Foreskin keratinocyte (primary cell): ENCODE measurements at places on chromosomes 2 and 18.

- DNase-seq: peak; percentile 56
These were observed at the start of gene SLC16A14 for GRCh38 chr2:230068651-230069055. TSS of gene SLC16A14 (minus strand) at chr2:230068924. CDS start at chr2:230059352, 9,572 bp downstream.

DNA sequence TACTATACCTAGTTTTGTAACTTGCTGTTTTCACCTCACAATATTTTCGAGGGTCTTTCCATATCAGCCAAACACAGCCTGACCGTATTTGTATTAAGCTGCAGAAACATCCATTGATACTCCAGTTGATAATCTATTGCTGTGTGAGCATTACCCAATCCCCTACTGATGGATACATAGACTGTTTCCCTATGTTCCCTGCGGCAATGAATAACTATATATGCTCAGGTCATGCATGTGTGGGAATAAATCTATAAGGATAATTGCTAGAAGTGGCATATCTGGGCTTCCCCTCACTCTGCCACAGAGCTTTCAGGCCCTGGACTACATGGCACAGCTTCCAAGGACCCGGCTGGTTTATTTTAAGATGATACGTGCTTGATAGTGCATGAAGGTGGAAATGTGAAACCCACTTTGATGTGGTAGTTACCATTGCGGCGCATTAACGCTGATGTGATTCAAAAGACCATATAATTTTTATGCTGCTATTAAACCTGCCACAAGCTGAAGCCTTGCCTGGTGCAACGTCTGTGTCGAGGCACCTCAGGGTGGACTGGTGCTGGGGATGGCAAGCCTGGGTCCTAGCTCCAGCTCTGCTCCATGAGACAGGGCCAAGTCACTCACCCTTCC is 130.8 kb upstream of the MSH6 start:
- no peak for DNase-seq

GRCh38 chr2:216911886-216912285 is 52.0 kb upstream of the TNP1 start:
- no peak for DNase-seq

DNA sequence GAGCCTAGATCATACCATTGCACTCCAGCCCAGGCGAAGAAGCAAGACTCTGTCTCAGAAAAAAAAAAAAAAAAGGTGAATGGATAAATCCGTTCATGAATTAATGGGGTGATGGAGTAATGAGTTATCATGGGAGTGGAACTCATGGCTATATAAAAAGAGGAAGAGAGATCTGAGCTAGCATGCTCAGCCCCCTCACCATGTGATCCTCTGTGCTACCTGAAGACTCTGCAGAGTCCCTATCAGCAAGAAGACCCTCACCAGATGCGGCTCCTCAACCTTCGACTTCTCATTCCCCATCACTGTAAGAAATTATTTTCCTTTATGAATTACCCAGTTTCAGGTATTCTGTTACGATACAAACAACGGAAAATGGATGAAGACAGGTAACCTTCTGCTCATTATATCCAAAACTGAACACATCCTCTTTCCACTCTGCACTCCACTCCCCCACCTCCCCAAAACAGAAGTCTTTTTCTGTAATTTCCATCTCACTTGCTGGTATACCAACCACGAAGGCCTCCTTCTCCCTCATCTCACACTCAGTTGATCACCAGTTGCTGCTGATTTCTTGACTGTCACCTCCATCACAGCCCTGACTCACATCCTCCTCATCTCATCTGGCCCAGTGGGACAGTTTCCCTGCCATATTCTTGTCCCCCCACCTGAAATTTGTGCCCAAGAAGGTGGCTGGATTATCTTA is 8.8 kb downstream of the RETREG2 start:
- DNase-seq: no peak

DNA sequence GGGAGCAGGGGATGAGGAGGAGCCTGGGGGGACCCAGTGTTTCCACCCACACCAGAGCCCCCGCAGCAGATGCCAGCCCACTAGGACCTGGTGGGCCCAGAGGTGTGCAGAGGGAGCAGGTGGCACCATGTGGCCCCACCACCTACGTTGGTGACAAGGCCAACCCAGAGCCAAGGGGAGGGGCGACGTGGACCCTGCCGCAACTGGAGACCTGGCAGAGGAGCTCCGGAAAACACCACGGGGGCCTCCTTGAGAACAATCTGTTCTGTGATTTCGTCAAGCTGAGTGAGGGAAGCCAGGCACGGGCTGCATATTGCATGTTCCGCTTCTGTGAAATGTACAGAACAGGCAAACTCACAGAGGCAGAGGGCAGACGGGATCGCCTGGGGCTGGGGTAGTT is 49.1 kb upstream of the GPC1 start:
- DNase-seq: no peak

- DNase-seq: no peak
These were observed 31.1 kb upstream of the PPP1R1C start for GRCh38 chr2:181954538-181954883.

DNA sequence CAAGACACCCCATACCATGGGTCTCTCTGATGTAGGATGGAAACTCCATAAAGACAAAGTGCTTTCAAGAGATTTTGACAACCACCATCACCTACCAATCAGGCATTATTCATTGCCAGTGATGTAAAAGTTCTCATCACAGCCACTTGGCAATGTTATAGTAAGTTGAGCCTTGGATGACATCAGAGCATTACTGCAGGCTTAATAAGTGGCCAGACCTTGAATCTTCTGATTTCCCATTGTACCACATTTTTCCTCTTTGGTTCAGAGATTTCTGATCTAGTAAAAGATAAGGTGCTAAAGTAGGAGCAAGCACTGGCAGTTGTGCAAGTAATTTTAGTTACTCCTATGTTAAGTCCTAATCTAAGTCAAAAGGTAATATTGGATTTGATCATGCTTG is 36.5 kb downstream of the OSR1 start:
- DNase-seq: no peak

- no peak for DNase-seq
These were observed 706 bp upstream of the BCL11A start for GRCh38 chr2:60554074-60554645.

- DNase-seq: no peak
These were observed 5.8 kb upstream of the PROM2 start for GRCh38 chr2:95268211-95269035.

DNA sequence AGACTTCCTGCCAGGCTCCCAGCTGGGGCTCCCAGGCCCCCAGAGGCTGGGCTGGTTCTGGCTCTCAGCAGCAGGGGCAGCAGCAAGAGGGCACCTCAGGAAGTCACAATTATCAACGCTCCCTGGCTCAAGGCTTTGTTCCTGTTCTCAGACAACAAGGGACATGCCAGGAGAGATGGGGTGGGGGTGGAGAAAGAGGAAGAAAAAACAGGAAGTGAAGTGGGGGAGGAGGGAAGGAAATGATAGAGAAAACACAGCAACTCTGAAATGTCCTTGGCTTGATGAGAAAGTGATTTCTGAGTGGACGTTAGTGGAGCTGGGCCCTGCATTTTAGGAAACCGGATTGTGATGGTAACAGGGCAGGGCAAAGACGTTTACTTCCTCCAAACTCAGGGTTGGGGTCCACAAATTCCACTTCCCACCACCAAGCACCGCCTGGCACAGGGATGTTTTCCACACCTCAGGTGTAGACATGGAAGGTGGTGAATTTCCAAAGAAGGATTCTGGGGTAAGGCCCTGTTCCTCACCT is 40.4 kb downstream of the CYRIA start:
- DNase-seq: no peak

GRCh38 chr2:233065954-233066470 is 5.9 kb downstream of the INPP5D start:
- no peak for DNase-seq

DNA sequence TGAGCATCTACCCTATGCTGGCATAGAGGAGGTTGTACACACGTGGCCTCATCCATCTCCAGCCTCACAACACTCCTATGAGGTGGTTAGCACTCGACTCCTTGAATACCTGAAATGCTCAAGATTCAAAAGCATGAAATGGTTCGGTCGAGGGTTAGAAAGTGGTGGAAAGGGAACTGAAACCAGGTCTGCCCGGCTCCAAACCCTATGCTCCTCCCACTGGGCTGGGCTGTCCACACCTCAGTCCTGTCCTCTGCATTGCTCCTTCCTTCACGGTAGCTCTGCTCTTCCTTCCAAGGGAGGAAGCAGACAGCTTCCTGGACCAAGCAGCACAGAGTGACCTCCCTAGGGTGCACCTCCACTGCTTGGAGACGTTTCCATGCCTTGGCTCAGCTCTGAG is 565.2 kb upstream of the ID2 start:
- no peak for DNase-seq

GRCh38 chr2:62142054-62142453 is 53.9 kb upstream of the B3GNT2 start:
- no peak for DNase-seq

DNA sequence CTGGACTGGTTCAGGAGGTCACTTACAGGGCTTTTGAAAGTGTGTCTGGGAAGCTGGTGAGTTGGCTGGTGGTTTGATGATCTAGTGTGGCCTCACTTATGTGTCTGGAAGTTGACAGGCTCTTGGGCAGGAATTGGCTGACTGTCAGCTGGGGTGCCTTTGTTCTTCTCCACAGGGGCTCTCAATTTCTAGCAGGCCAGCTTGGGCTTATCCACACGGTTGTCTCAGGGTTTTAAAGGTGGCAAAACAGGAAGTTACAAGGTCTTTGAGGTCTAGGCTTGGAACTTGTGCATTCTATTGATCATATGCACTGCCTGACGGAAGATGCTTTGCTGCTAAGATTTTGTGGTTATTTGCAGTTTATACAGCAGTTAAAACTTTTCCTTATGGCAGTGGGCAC is 52.0 kb upstream of the CELF4 start:
- no peak for DNase-seq
